ENCODE measurements at places on chromosomes 1 and 21.

DNA sequence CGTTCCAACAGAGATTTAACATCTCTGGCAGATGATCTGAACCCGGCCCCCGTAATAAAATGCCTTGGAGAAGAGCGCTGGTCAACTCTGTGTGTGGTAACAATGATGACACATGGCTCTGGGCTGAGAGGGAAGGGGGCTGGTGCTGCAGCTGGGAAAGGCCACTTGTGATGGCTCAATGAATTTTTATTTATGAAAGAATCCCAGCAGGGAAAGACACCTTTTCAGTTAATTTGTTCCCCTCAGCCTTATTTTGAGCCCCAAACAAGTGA is 59.4 kb downstream of the SYT6 start:
- DNase-seq, result no peak

GRCh38 chr1:28887419-28887834 is 26.9 kb upstream of the EPB41 start:
- DNase-seq, result no peak

GRCh38 chr1:75720820-75721219 is 3.7 kb upstream of the ACADM start:
- DNase-seq, result no peak

DNA sequence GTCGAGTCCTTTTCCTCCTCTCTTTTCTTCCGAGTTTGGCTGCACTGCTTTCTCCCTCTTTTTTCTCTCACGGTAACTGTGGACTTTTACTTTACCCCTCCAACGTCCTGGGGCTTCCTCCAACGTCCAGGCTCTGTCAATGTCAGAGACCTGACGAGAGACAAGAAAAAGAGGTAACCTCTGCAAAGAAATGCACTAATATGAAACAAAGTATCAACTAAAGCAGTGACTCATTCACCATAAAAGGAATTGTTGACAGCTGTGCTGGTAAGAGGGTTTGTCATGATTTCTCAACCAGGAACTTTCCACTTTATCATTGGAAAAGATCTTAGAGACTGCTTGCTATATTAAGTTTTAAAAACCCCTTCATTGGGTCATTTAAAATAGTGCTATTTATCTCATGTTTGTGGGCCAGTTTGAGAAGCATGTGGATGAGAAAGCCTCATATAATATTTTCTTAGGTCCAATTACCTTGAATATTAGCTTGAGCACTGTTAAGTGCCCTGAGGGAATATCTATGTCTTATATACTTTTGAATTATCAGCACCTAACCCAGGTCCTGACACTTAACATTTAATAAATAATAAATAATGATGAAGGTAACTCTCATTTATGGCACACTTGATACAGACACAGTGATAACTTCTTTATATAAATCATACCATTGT is at the start of gene GBP2:
Gene GBP2 (minus strand): TSS at position 202 of the 668 bp plus-strand sequence. CDS start 4,148 bp downstream, outside the sequence.
- DNase-seq, result peak; percentile 11

Data from muscle of arm (tissue), 14 donors.